ENCODE measurements at places on chromosomes 2 and 18.
A peak's percentile ranks its signal among the peaks of the same experiment; 100 is the strongest.

GRCh38 chr2:82819951-82820350 lies 1639.1 kb downstream of the SUCLG1 start:
- no peak for DNase-seq

- no peak for DNase-seq
These were observed 160.2 kb downstream of the MIB1 start for GRCh38 chr18:21900605-21901352.

DNA sequence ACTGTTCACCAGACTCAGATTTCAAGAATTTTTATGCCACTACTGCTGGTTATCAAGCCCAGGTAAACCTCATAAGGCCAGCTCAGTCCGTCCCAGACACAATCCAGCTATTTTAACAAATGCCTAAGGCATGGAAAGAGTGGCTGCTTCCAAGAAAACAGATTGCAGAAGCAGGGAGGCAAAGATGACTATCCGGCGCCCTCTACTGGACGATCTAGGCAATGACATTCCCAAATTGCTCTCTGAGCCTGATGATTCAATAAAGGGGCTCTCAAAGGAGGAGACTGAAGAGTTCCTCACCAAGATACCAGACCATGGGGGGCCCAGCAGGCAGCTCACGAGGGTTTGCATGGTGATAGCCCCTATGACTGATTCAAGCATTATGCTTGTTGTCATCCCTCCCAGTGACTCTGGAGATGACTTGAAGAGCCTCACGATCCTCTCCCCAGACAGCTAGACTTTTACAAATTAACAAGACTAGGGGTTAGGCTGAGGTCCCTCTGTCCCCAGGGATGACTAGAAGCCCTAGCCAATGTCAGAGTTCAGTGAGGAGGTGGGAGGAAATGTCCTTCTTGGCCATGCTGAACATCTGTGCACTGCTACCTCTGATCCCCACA lies 25.0 kb downstream of the SERPINB8 start:
- DNase-seq, result peak; percentile 79

DNA sequence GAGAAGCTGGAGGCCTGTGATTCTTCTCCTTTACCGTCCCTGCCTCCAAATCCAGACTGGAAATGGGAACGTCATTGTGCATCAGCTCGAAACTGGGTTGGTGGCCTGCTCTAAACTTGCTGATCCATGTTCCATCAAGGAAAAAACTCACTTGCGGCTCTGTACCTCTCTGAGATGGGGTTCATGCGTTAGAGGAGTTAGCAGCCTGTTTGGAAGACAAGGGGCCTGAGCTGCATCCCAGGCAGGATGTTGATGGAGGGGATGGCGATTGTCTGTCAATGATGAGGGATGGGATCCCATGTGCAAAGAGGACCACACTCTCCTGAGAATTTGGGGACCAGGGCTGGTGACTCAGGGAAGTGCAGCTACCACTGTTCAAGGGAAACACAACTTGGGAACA lies 26.0 kb downstream of the TWIST2 start:
- DNase-seq, result no peak

- DNase-seq, result no peak
These were observed 1.6 kb upstream of the LRRFIP1 start for GRCh38 chr2:237625777-237626176.

- no peak for DNase-seq
These were observed 731.6 kb downstream of the SOCS6 start for GRCh38 chr18:71020342-71021029.

DNA sequence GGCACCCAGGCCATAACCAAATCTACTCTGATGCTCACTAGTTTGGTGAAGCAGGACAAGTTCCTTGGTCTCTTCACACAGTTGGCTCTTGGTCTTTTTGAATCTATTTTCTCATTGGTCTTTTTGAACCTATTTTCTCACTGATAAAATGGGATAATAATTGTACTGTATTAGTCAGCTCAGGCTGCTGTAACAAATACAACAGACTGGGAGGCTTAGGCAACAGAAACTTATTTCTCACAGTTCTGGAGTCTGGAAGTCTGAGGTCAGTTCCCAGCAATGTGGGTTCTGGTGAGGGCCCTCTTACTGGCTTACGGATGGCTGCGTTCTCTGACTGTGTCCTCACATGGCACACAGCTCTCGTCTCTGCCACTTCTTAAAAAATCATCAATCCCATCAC lies 63.5 kb downstream of the C1D start:
- no peak for DNase-seq

DNA sequence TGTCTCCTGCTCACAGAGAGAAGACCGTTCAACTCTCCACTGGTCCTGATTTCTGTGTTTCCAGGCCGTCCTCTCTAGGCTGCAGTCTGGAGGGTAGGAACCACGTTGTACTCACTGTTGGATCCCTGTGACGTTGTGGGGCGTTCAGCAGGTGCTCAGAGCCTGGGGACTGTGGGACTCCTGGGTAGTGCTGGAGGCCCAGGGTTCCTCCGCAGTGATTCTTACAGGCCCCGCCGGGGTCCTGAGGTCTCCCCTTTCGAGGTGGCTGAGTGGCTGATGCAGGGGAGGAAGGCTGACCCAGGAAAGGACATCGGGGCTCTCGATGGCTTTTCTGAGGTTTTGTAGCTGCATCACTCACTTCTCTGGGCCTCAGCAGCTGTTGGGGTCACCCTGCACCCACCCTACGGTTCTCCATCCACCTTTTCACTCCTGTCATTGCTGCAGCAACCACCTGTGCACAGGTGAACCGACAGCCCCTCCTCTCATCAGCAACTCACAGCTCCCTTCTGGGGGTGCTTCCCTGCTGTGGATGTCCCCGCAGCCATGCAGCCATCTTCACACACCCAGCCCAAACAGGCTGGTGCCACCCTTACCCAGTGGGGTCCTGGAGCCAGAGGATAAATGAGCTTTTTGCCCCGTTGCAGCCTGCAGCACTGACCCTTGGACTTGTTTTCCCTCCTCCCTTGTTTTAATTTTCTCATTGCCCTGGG lies 169.6 kb upstream of the HDAC4 start:
- no peak for DNase-seq

- DNase-seq, result no peak
These were observed 514.5 kb downstream of the LRRTM4 start for GRCh38 chr2:77007686-77008085.

DNA sequence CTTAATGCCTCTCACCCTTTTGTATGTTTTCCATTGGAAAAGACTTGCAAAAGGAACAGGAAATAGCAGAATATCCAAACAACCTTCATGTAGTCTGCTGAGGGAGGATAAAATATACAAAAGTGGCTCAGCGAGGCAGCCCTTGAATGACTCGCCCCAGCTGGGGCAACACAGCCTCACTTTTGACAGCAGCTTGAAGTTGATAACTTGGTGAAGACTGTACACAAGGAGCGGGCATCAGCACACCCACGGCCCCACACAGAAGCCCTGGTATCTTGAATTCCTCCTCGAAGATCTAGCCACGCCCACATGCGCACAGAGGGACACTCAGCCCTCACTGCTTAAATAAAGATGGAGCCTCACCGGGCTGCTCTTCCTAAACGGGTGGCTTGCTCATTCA lies 161.0 kb downstream of the IRS1 start:
- no peak for DNase-seq

DNA sequence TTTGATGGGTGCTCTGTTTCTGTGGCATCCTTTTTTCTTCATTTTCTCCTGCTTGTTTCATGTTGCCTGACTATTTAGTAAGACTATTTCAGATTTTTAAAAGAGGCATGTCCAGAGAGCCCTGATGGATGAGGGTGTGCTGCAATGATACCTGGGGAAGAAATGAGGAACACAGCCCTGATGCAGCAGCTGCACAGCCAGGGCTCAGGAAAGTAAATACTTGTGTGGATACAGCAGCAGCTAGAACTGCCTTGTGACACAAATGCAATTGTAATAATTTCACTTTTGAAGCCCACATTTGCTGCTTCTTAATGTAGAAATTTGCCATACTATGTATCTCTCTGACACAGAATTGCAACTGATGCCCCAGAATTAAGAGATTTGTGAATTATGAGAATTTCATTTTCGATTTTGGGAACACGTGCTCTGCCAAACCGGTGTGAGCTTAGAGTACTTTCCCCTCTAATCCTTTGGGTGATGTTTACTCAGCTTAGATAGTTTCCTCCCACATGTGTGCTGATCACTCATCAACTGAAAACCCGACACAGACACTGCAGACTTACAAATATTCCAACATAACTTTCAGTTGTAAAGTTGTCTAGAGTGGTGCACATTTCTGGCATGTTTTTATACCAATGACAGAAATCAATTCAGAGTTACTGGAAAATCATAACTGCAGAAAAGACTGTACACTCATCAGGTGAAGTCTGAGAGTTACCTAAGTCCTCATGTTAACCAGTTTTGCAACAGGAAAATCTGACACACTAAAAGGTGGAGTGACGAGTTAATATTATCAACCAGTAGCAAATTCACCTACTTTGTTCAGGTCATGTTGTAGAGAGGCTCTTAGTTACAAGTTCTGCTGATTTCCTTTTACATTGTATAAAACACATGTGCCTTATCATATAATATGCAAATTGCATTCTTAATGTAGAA lies 383.4 kb downstream of the CBLN2 start:
- no peak for DNase-seq

DNA sequence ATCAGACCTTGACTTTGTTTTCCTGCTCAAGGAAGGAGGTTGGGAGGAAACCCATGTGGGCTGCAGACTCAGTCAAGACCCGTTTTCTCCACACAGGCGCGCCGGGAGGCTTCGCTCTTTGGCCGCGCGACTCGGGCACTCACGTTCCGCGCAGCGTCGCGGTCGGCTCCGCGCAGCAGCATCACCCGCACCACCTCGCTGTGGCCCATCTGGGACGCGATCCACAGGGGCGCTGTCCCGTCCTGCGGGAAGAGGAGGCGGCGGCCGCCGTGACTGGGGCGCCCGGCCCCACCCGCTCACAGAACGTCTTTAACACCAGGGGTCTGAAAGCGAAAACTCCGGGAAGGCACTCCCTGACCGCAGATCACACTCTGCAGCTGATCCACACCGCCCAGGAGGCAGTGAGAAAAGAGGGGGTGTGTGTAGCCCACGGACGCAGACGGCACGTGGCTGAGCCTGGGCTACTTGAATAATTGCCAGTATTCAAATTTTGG lies 33.1 kb upstream of the NPC1 start:
- no peak for DNase-seq

GRCh38 chr2:237482485-237482884 lies 4.6 kb upstream of the MLPH start:
- DNase-seq, result no peak

DNA sequence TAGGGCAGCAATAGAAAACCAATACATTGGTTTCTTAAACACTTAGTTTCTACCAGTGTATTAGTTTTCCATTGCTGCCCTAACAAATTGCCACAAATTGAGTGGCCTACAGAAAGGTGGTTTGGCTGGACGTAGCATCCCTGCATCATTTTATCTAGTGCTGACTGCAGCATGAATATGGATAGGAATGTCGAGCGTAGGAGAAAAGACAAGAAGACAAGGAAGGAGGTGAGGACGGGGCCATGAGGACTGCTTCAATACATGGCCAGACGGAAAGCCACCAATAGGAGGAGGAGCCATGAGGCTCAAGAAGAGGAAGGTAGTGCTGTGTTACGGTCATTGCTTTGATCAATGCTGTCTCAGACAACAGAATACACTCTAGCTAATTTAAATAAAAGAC lies 154.5 kb upstream of the NDUFV2 start:
- no peak for DNase-seq

- DNase-seq, result no peak
These were observed 731.4 kb upstream of the CHAC2 start for GRCh38 chr2:53036196-53036595.

- no peak for DNase-seq
These were observed 2.1 kb upstream of the HES6 start for GRCh38 chr2:238241970-238242369.

DNA sequence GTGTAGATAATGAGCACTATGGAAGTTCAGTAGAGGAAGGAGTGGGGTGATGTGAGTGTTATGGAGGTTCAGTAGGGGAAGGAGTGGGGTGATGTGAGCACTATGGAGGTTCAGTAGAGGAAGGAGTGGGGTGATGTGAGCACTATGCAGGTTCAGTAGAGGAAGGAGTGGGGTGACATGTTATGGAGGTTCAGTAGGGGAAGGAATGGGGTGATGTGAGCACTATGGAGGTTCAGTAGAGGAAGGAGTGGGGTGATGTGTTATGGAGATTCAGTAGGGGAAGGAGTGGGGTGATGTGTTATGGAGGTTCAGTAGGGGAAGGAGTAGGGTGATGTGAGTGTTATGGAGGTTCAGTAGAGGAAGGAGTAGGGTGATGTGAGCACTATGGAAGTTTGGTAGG lies 116.3 kb upstream of the SMAD7 start:
- DNase-seq, result no peak

- DNase-seq, result no peak
These were observed 963.7 kb upstream of the CRIM1 start for GRCh38 chr2:35391736-35392442.

GRCh38 chr2:120053891-120054290 lies 41.0 kb downstream of the EPB41L5 start:
- no peak for DNase-seq

- no peak for DNase-seq
These were observed 42.9 kb downstream of the KIAA1328 start for GRCh38 chr18:36871801-36872200.

DNA sequence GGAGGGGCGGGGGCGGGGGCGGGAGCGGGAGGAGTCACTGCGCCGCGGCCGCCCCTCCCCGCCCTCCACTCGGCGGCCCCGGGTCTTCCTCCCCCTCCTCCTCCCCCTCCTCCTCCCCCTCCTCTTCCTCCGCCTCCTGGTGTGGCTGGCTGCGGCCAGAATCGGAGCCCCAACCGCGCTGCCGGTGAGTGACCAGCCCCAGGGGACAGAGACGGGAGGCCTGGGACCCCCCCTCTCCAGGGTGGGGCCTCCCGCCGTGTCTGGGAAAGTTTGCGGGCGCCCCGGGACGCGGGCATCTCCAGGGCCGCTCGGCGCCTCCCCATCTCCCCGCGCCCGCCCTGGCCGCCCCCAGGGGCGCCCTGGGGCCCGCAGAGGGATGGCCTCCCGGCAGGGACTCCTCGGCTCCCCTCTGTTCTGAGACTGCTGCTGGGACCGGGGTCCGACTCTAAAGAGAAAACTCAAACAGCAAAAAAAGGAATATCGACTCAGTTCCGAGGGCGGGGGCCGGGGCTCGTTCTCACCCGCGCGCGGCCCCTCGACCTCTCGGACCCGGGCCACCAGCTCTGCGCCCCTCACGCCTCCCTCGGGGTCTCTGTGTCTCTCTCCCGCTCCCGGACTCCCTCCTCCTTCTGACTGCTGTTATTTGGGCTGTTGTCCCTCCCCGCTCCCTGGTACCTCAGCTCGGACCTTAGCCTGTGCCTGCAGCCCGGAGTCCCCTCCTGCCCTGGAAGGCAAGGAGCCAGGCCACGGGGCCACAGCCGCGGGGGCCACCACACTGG lies at the start of gene STON1:
TSS of gene STON1 (plus strand) at position 122 of the 779 bp plus-strand sequence. CDS start 50,480 bp downstream, outside the sequence.
- peak; percentile 11 for DNase-seq

- no peak for DNase-seq
These were observed 234.8 kb downstream of the SOX11 start for GRCh38 chr2:5926871-5927512.

- DNase-seq, result no peak
These were observed 129.2 kb upstream of the MEIS1 start for GRCh38 chr2:66305718-66306117.

DNA sequence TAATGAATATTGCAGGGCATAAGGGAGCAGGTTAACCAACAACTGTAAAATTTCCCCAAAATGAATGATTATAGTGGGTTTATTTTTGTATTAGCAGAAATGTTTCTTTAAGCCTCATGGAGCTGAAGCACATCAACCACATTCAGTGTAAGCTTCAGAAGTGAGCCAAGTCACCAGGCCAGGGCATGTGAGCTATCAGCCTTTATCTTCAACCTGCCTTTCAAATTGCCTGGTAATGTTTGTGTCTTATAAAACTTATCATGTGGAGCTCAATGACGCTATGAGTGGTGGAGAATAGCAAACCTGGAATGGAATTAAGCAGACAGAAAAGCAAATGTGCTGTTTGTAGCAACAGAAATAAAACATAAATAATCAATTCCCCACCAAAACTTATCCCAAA lies 1068.4 kb downstream of the LRP1B start:
- DNase-seq, result no peak

Measured in Kasumi-1 (cell line).